LHCN-M2 (cell line): ENCODE measurements at places on chromosomes 16 and 17. TPM values are rescaled to one million over a fixed set of nuclear protein-coding genes. Genes with fewer than 3 reads are reported as not detected.

- DNase-seq: peak; percentile 82
These were observed 48.5 kb downstream of the WWOX start for GRCh38 chr16:78147911-78148401.

- DNase-seq: no peak
These were observed 12.0 kb downstream of the AMFR start for GRCh38 chr16:56413381-56413780.

The CD68 gene
- total RNA-seq: 48.2 and 56.4 TPM in 2 replicates

The MFAP4 gene
- total RNA-seq: 0.13 and 0.40 TPM in 2 replicates

The ALKBH5 gene
- total RNA-seq: 115 and 123 TPM in 2 replicates

GRCh38 chr16:74580833-74581232 lies 26.1 kb downstream of the GLG1 start:
- peak; percentile 79 for DNase-seq

The RBFOX1 gene
- total RNA-seq: 1.8 and 3.7 TPM in 2 replicates

DNA sequence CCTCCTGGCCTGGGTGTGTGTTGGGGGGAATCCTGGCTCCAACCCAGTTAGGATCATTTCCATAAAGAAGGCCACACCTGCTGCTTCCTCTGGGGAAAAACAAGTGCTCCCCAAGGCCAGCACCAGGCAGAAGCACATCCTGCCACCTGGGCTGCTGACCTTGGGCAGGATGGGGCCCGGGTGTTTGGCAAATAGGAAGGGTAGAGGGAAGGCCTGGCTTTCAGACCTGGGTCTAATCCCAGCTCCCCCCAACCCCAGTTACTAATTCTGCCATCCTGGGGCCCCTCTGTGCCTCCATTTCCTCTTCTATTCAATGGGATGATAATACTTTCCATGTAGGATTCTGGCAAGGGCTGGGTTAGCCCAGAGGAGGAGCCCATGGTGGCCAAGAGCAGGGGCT lies 3.0 kb upstream of the NLRC5 start:
- no peak for DNase-seq

- DNase-seq: no peak
These were observed 334.8 kb downstream of the SNX29 start for GRCh38 chr16:12311309-12311708.

GRCh38 chr16:65336160-65336559 lies 214.3 kb upstream of the CDH11 start:
- DNase-seq: peak; percentile 82
